ENCODE measurements at places on chromosomes 12 and 14. TPM values are rescaled to one million over a fixed set of nuclear protein-coding genes. Genes with fewer than 3 reads are reported as not detected.

- no peak for DNase-seq
Observed at GRCh38 chr14:42370056-42370455, 763.4 kb downstream of the LRFN5 start.

- DNase-seq, result no peak
Observed at GRCh38 chr12:70252832-70253231, 9.6 kb downstream of the CNOT2 start.

LIN7A gene
- 0.47 TPM for total RNA-seq

DNA sequence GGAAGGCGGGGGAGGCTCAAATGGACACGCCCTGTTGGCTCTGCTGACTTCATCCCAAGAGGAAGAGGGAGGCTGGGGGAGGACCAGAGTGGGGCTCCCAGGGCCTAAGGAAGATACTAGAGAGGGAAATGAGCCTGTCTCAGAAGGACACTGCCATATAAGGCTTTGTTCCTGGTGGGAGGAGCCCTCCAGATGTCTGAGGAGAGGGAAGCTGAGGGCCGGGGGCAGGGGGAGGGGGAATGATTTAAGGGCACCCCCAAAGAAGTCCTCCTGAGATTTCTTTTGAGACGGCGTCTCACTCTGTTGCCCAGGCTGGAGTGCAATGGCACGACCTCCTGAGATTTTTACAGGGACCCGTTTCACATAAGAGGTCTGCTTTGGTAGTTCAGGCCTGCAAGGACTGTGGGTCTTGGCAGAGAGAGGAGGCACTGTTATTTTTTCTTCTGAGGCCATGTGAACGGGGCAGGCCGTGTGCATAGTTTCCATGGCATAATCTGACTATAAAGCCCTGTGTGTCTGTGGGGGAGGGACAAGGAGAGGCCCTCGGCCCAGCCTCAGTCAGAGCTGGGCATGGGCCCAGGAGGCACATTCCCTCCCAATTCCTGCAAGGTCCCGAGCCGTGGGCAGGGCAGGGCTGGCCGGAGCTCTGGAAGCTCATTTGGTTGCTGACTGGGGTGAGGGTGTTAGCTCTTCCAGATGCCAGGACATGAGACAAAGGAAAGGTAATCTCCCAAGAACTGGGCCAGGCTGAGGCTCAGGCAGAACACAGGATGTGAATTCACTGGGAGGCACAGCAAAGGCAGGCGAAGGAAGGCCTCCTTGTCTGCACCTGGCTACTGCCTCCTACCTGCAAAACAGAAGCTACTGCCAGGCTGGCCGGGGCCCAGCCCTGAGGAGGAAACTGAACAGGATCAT is 22.2 kb upstream of the PLEKHG3 start:
- no peak for DNase-seq

GRCh38 chr12:13147688-13148484 is 44.4 kb upstream of the GSG1 start:
- DNase-seq, result no peak

PLD4 gene
- total RNA-seq, result not detected

MMAB gene
- total RNA-seq, result 37.2 TPM

DNA sequence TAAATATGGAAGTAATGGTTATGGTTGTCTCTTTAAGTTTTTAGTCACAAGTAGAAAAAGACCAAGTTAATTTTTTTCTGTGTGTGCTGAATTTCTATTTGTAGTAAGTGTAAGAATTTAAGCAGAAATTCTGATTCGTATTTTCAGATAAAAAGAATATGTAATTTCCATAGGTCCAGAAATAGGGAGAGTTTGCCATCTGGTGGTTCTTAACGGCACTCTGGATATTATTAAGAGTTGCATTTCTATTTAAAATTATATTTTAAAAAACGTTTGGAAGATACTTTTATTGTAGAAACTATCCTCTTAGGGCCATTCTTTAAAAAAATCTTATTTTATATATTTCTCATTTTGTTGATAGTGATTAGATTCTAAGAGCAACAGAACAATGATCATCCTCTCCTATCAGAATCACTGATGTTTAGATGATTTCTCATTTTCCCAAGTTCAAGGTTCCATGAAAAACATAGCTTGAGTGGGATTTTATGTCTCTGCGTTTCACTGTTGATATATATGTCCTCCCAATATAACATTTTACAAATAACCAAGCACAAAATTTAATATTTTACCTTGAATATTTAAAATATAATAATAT is 88.3 kb downstream of the LRRK2 start:
- DNase-seq, result no peak

DNA sequence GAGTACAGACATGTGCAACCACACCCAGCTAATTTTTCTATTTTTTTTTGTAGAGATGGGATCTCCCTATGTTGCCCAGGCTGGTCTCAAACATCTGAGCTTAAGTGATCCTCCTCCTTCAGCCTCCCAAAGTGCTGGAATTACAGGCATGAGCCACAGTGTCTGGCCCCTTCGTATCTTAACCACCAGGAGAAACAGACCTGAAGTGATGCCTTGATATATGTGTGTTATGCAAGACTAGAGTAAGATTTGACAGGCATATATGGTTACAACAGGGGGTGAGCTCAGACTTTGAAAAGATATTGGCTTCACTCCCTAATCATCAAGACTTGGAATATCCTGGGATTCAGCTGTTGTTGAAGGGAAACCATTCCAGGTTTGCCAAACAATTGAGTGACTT is 10.7 kb upstream of the GALNT6 start:
- DNase-seq, result no peak

CRADD gene
- total RNA-seq, result 39.5 TPM

DNA sequence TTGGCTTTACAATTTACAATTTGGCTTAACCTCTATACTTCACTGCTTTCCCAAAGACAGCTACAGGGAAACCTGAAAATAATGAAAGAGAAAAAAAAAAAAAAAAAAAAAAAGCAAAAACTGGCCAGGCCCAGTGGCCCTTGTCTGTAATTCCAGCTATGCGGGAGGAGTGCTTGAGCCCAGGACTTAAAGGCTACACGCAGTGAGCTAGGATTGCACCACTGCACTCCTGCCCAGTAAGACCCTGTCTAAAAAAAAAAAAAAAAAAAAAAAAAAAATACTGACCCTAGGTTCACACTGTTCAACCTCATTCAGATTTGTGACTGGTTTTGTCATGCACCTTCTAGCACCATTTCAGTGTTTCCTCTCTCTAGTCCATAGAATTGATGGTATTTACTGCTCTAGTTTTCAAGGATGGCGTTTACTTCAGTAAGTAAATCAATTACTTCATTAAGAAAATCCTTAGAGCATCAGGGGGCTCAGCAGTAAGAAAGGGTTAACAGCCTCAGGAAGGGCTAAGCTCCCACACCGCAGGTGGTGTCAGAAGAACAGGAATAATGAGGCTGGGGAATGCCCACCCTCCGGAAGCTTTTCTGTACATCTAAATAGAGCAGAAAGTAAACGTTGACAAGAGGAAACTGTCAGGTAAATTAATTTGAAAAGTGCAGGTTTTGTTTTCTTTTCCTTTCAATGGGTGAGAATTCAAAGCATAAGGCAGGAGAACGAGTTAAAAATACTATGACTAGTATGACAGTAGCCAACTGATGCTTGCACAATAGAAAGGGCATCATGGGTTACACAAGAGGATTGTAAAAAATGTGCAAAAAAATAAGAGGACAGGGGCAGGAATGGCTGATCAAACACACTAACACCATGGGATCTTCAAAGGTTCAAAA is 115.0 kb upstream of the MDM1 start:
- no peak for DNase-seq

LRRC9 gene
- not detected for total RNA-seq

- no peak for DNase-seq
Observed at GRCh38 chr12:107801150-107801549, 26.6 kb downstream of the ASCL4 start.

DNA sequence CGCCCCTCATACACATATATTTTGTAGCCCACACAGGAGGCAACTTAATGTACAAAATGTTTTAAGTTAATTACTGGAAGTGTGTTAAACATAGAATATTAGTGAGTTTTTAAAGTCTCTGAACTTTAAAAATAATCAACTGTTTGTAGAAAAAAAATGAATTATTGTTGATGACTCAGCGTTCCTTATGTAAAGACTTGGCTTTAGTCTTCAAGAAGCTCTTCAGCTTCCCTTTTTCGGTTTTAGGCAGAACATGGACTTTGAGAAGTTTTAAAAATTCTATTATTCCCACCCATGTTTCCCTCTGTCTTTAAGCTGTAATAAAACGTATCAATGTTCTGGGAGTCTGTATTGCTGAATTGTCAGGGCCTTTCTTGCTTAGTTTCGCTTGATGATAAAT is 269.5 kb downstream of the FBXL14 start:
- DNase-seq, result no peak

- peak; percentile 23 for DNase-seq
Observed at GRCh38 chr14:101019541-101019940, 116.0 kb upstream of the RTL1 start.

DNA sequence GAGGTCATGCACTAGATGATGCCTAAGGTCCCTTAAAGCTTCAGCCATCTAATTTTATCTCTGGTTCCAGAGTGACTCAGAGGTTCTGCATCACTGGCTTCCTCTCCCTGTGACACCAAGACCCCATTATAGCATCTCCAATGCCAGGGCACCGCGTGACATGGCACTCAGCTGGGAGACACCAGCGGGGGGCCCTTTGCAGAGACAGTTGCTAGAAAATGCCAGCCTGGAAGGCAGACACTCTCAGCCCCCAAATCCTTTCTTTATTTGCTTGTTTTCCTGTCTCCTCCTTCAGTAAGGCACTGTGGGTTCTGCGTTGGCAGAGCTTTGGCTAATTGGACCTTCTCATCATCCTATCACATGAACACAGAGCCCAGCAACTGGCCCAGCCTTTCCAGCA is 123.5 kb upstream of the VRK1 start:
- no peak for DNase-seq

GRCh38 chr12:46847001-46847400 is 21.2 kb upstream of the SLC38A4 start:
- DNase-seq, result no peak

DNA sequence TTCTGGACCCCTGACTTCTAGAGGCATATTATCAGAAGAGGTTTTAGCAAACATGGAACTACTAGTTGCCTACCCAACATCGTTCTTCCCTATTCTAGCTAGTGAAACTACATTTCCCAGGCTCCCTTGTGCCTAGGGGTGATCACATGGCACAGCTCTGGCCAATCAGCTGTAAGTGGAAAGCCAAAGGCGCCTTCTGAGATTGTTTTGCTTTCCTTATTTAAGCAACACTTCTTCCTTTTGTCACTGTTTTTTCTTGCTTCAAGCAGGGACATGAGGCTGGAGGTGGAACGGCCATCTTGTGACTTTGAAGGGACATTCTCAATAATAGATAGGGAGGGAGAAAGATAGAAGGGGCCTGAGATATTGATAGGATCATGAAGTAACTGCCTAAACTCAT is 136.7 kb downstream of the ZNF664 start:
- no peak for DNase-seq

DNA sequence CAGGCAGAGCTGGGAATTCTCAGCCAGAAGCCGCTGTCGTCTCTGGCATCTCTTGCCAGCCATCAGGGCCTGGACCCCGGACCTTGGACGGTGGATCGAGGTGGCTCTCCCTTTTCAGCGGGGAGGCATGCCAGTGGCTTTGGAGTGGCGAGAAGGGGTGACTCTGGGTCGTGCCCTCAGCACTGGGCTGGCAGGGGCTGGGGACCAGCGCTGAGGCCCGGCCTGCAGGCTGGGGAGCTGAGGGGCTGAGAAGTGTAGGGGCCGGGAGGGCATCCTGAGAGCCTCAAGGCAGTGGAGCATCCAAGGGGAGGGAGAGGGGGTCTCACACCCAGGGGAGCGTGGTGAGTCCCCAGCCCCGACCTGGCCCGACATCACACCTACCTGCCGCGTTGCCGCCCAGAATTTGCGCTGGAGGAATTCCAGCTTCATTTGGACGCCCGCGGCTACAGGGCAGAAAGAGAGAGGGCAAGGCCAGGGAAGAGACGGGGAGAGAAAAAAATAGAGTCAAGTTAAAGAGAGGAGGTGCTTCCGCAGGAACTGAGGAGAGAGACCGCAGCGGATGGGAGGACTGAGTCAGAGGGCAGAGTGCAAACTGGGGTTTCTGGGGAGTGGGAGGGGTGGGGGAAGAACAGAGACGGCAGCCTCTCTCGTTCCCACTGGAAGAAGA is 9.0 kb upstream of the LRTM2 start:
- DNase-seq, result no peak

DNA sequence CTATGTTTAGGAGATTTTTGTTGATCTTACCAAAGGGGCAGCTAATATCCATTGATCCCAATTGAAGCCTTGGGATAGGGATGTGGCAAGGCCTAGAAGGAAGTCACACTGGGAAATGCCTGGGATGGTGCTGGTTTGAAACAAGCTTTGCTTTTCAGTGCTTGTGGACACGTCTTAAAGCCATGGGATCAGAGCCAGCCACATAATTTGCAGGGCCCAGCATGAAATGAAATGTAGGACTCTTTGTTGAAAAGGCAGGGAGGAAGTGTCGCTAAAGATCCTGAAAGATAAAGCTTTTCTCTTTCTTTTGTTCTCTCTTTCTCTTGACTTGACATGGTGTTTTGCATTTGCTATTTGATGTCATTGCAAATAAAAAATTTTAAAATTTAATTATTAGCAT is 5.0 kb downstream of the TTC9 start:
- DNase-seq, result no peak

GRCh38 chr14:69505338-69506240 is 21.1 kb downstream of the PLEKHD1 start:
- no peak for DNase-seq

DNA sequence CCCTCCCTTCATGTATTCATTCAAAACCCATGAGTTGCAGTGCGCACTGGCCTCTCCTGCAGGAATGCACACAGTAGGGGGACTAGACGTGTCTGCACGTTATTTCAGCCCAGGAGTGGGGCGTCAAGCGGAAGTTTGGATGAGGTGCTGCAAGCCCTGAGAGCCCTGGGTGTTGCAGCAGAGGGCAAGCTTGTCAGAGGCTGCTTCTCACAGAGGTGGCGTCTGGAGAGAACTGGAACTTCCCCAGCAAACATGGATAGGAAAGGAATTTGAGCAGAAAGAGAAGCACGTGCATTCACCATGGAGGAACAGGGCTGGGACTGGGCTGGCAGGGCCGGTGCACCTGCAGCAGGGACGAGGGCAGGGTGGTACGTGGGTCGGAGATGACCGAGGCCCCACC is 64.9 kb downstream of the TECPR2 start:
- no peak for DNase-seq

C14orf132 gene
- total RNA-seq, result 33.8 TPM

- DNase-seq, result no peak
Observed at GRCh38 chr14:47154276-47154797, 502.8 kb upstream of the RPL10L start.

GRCh38 chr12:23342407-23342806 is 607.1 kb downstream of the SOX5 start:
- no peak for DNase-seq

GRCh38 chr12:70508178-70508577 is 129.1 kb downstream of the PTPRB start:
- no peak for DNase-seq

DNA sequence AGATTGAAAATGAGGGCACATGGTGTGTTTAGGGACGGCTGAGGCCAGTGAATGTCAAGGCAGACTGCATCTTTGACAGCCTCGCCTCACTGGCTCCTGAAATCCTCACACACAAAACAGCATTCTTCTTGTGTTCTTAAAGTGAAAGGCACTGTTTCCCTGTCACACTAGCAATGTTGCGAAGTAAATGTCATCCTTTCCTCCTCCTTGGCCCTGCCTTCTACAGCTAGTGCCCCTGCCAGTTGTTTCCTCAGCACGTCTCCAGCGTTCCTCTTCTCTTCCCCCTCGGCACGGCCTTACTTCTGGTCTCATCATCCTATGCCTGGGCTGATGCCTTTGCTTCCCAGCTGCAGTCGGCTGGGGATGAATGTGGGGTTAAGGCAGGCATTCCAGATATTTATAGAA is 129.4 kb upstream of the DNM1L start:
- no peak for DNase-seq
